Activated T-cell treated with anti-CD3 and anti-CD28 coated beads, Interleukin-2, amount 50 U/mL, for 4 hours (primary cell): ENCODE measurements at places on chromosomes 12 and 14. TPM values are rescaled to one million over a fixed set of nuclear protein-coding genes. Genes with fewer than 3 reads are reported as not detected.
A peak's percentile ranks its signal among the peaks of the same experiment; 100 is the strongest.

The REM2 gene
- 0.13 TPM for total RNA-seq

The TROAP gene
- 11.6 TPM for total RNA-seq

GRCh38 chr12:65567820-65568219, 256.5 kb upstream of the HMGA2 start:
- no peak for DNase-seq

GRCh38 chr14:21109377-21110138, 8.7 kb downstream of the TMEM253 start:
- DNase-seq = no peak

- DNase-seq = no peak
Observed at GRCh38 chr12:57019983-57020719, 3.8 kb upstream of the TAC3 start.

- no peak for DNase-seq
Observed at GRCh38 chr12:125070112-125070511, 4.9 kb downstream of the AACS start.

- DNase-seq = no peak
Observed at GRCh38 chr14:92789457-92790089, 4.5 kb upstream of the GOLGA5 start.

GRCh38 chr12:96907671-96908422, 790 bp downstream of the NEDD1 start:
- peak; percentile 17 for DNase-seq
